ENCODE measurements at places on chromosomes 13 and 19.

- DNase-seq = no peak
Measured at GRCh38 chr13:99391781-99392469, 84.7 kb upstream of the GPR183 start.

DNA sequence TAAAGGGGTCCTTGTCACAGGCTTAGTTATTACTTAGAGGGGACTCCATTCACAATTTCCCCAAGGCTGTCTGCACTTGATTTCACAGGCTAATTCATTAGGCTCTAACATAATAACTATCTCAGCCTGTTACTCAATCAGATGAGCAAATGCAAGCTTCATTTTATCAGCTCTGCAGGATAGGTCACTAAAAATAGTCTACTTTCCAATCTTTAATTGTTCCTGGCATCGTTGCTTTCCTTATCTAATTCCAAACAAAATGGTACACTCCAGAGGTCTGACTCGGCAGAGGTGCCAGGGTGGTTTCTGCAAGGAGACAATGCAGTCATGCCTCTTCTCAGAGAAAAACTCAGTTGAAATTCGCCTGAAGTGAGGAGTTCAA, 69.7 kb upstream of the SLC15A1 start:
- no peak for DNase-seq

DNA sequence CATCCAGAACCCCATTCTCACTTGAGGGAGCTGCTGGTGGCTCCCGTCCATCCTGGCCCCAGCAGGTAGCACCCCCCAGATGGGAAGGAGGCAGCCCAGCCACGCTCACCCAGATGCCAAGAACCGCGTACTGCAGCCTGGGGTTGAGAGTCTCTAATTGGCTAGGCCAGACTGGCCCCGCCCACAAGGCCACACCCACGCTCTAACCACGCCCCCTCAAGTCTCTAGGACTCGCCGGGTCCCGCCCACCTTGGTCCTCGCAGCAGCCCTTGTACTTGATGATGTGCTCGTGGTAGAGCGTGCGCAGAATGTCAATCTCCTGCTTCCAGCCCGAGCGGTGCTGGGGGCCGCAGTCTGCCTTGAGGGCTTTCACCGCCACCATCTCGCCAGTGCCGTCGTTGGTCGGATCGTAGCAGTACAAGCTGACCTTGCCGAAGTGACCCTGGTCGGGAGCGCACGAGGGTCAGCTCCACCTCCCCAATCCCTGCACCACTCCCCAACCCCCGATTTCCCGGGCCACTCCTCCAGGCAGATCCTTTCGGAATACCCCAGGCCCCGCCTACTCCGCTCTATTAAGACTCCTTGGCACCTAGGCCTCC, 14.5 kb upstream of the ICAM3 start:
- DNase-seq = peak; percentile 19

DNA sequence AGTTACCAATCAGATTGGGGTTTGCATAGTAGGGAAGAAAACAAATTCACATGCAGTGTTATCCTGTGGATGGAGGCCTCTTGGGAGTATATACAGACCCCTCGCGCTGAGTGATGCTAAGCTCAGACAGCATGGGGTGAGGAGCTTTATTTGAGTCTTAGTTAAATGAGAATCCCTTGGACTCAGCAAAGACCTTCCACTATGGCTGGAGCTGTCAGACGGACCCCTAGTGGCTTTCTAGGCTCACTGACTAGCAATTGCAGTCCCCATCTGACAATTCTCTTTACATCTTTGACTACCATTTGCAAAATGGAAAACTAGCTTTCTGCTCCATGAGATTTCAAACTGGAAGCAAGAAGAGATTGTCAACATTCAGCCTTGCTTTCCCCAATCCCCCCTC, 90.4 kb downstream of the STOML3 start:
- DNase-seq = no peak

DNA sequence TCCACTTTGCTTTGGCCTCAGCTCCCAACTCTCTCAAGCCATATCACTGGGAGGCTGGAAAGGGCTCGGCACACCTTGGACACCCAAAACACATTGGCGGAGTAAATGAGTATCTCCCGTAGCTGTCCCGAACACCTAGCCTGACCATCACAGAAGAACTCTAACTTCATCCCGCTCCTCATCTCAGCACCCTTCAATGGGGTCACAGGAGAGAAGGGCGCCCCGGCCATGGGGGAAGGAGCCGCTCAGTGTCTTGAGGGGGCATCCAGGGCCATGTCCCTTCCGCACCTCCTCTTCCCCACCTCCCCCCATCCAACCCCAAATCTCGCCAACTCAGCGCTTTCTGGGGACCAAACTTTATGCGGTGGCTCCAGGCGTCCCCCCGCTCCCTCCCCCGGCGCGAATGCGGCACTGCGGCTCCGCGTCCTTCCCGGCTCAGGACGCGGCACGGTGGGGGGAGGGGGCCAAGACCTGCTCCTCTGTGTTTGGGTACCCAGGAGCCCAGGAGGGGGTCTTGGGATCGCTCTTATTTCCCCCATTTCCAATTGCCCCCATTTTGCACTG, 3.0 kb downstream of the KCNC3 start:
- DNase-seq = peak; percentile 7

GRCh38 chr13:20902438-20903163, at the start of gene XPO4:
XPO4 (minus strand) TSS chr13:20902746; CDS start chr13:20902738, 8 bp downstream.
- peak; percentile 83 for DNase-seq

- DNase-seq = no peak
Measured at GRCh38 chr13:89980896-89981295, 1366.6 kb upstream of the MIR17HG start.

All from GM12892 (cell line).